Stimulated activated effector memory CD8-positive, alpha-beta T cell treated with anti-CD3 and anti-CD28 coated beads, Interleukin-12 subunit alpha, Interleukin-12 subunit beta, amount 100 ng/mL, for 72 hours (primary cell): ENCODE measurements at places on chromosomes 2 and 18.

DNA sequence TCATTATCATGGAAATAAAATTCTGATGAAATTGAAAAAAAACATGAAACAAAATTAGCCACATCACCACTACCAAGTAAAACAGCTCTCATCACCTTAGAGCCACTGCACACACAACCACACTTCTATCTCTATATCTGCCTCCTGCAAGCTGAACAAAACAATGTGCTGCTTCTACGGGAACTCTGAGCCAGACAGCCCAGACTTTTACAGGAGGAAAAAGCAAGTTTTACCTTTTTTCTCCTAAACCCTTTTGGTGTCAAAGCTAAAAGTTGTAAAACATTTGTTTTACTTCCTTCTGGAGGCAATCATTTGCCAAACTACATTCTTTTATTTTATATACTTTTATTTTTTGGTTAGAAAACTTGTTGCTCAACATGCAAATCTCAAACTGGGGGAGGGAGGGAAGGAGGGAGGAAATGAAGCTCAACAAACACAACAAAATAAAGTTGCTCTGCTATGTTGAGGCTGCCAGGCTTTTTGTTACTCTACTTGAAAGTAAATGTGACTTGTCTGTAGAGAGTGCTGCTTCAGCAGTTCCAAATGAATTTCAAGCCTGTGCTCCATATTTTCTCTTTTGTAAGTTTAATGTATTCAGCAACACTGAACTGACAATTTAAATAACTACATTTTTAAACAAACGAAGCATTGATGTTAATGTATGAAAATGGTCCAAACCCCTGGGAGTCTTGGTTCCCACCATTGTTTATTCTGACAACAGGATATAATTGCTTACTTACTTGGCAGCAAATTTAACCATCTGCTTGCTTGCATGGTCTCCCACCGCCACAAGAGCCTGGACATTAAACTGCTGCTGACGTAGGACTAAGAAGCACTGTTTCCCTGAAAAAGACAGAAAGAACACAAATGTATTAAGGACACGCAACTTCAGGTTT, 24.5 kb downstream of the DARS1 start:
- no peak for DNase-seq

DNA sequence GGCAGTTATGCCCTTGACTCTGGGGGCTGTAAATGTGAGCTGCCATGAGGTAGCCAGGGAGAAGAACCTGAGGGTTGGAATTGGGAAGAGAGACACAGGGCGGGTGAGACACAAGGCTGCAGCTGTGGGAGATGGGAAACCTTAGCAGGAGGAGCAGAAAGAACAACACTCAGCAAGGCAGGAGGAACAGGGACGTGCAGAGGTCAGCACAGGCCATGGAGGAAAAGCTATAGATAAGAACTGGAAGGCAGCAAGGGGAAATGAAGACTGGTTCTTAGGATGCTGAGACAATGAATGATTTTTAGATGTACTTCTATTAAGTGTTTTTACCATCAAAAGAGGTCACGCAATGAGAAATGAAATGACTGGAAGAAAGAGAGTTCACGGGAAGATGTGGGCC, 80.2 kb downstream of the USP40 start:
- DNase-seq, result no peak

DNA sequence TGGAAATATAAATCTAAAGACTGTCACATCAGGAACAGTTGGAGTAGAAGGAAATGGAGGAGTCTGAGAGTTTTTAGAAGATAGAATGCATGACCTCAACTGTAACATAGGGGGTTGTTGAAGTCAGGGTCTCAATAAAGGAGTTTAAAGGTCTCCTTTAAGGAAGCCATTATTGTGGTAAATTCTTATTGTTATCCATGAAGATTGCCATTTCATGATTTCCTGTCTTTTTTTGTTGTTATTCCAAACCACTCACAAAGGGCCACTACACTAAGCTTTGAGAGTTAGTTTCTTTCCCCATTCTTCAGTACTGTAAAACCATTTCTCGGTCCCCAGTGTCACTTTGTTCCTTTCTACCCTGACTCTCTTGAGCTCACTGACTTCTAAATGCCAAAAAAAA, 134.0 kb downstream of the DTNA start:
- no peak for DNase-seq

- no peak for DNase-seq
These were observed 85.4 kb upstream of the ZNF516 start for GRCh38 chr18:76580288-76580962.

- no peak for DNase-seq
These were observed 33.2 kb upstream of the KCNJ13 start for GRCh38 chr2:232809349-232810124.
